Keratinocyte (primary cell): ENCODE measurements at places on chromosomes 5 and 9.

- no peak for DNase-seq
These were observed 848.0 kb downstream of the PTPRD start for GRCh38 chr9:9764821-9765220.

- peak; percentile 4 for DNase-seq
These were observed 61.0 kb upstream of the TARS1 start for GRCh38 chr5:33379757-33380156.

GRCh38 chr5:147559749-147560148, 49.9 kb upstream of the DPYSL3 start:
- DNase-seq: no peak

DNA sequence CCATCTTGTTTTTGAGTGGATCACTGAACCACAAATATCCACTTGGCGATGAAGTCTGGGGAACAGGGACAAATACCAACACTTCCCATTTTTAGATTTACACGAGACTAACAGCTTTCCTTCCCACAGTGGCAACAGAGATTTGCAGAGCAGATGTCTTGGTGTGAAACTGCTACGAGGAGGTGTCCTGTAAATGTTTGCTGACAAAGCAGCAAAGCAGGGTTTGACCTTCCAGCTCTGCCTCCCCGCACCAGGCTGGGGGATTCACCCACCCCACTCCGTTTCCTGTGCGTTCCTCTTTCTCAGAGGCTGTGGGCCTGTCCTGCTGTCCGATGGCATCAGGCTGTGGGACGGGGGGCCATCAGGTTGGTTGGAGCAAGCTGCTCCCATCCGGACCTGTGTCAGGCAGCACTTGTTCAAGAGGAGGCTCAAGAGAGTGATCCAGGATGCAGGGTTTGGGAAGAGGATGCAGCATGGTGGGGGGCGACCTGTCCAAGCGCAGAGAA, 693 bp upstream of the RGS3 start:
- DNase-seq: no peak

- DNase-seq: peak; percentile 5
These were observed 226.9 kb downstream of the SMARCA2 start for GRCh38 chr9:2241836-2242741.

- DNase-seq: no peak
These were observed 1.1 kb downstream of the UGCG start for GRCh38 chr9:111897601-111898137.

DNA sequence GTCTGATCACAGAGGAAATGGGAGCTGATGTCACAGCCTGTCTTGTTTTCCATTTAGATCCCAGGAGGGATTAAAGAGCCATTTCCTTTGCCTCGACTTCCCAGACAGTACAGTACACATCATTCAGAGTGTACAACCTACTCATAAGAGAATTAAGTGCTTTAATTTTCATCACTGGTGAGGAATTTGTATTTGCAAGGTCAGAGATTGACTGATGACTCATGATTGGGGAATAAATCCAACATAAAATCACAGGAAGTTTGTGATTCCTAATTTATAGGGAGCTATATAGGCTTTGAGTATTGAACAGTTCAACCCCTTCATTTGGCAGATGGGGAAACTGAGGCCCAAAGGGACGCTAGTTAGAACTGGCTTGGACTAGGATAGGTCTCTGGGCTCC, 4.1 kb upstream of the TOMM5 start:
- no peak for DNase-seq

- DNase-seq: no peak
These were observed 411.5 kb downstream of the PLK2 start for GRCh38 chr5:58048185-58048925.

DNA sequence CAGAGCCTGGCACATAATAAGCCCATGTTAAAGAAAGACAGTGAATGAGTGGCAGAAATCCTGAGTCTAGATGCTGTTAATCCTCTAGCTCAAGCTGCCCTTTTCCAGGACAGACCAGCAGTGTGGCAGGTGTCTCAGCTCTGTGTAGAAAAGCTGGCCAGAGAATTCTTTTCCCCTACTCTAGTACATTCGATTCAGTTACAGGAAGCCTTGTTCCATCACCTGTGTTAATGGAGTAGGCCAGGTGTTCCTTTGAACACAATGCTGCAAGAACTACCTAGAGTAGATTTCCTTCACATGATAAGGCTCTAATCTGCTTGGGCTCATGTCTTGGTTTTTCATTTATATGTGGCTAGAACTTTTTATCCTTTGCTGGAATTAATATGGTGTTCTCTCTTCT, 52.5 kb downstream of the NUP214 start:
- DNase-seq: no peak

DNA sequence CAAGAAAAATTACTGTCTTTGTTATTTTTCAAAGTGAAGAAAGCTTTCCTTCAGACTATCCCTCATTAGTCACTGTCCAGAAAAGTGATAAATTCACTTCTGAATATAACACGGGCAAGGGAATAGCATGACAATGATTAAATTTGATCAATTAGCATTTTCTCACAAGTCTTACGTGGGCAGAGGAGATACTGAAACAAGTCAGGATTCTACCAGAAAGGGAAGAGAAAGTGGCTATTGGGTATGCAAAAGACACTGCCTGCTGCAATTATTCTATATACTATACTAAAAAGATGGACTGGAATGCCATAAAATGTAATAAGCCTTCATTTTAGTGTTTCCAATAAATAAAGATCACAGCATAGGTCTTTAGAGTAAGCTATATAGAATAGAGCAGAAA, 7.4 kb downstream of the COX7C start:
- DNase-seq: no peak
